ENCODE measurements at places on chromosomes 3 and 15.

DNA sequence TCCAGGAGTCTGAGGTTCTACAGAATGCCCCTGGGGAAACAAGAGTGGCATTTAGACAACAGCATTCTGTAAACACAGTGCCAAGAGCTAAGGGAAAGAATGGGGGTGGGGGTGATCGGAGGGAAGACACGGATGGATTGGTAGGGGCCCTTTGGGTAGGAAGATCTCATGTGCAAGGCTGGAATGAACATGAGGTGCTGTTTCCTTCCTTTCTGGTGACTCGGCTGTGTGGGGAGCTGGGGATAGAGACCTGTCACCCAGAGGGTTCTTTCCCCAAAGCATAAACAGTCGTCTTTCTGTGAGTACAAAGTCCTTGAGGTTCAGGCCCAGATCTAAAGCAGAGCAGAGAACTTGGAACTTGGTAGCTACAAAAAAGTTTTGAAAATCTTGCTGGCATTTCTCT, 11.7 kb downstream of the TPM1 start:
- no peak for DNase-seq

DNA sequence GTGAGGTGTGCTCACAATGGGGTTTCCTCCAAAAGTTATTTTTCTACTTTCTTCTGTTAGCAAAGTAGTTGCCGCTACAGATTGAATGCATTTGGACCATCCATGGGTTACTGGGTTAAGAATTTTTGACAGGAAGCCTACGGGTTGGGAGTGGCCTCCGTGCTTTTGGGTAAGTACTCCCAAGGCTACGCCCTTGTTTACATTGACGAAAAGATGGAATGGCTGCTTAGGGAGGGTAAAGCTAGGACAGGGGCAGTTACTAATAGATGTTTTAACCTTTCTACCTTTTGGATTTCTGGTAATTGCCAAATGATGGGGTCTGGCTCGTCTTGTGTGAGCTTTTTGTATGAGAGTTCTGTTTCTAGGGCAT, 20.4 kb upstream of the ATG7 start:
- no peak for DNase-seq

GRCh38 chr15:64282701-64283100, 73.3 kb downstream of the CSNK1G1 start:
- no peak for DNase-seq

GRCh38 chr3:40764747-40765146, 240.0 kb downstream of the ZNF621 start:
- no peak for DNase-seq

GRCh38 chr3:50269977-50270413, 1.0 kb downstream of the SEMA3B start:
- DNase-seq = no peak

DNA sequence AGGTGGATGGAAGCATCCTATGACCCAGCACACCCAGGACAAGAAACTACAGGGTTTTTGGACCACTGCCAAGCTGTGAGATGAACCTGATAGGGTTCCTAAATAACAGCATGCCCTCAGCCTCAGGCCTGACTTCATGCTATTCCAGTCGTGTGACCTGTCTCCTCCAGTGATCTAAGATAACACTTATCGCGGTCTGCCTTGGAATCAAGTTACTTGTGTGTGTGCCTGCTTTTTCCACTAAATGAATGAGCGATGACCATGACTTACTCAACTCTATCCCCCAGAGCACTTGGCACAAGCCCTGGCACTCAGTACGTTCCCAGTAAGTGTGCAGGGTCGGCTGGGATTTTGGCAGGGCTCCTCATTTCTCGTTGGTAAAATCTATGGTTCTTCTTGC, 172.7 kb upstream of the TP63 start:
- no peak for DNase-seq

- no peak for DNase-seq
Observed at GRCh38 chr3:17579289-17580031, 163.0 kb downstream of the TBC1D5 start.

- no peak for DNase-seq
Observed at GRCh38 chr3:45218578-45219390, 7.3 kb downstream of the TMEM158 start.
